Left cardiac atrium (tissue), 4 donors: ENCODE measurements at places on chromosomes 4 and X. TPM values are rescaled to one million over a fixed set of nuclear protein-coding genes. Genes with fewer than 3 reads are reported as not detected.

Gene MAP7D3
- 12.5 TPM for total RNA-seq

Gene IL3RA
- total RNA-seq: 9.9 TPM

Gene HPGD
- total RNA-seq: 2.3 TPM

Gene ARR3
- not detected for total RNA-seq

Gene PRICKLE3
- total RNA-seq: 14.8 TPM

Gene CTSO
- 10.2 TPM for total RNA-seq

Gene ARX
- total RNA-seq: not detected

Gene DMRTC1B
- total RNA-seq: not detected

Gene DACH2
- not detected for total RNA-seq

Gene FAM47A
- not detected for total RNA-seq

GRCh38 chrX:136710325-136710951, 62.5 kb downstream of the CD40LG start:
- DNase-seq: no peak

- no peak for DNase-seq
Observed at GRCh38 chrX:153688911-153689590, 1.3 kb downstream of the SLC6A8 start.

- no peak for DNase-seq
Observed at GRCh38 chrX:54248309-54248708, 65.3 kb upstream of the FAM120C start.

- no peak for DNase-seq
Observed at GRCh38 chr4:56603297-56603696, 77.8 kb downstream of the HOPX start.

GRCh38 chr4:113057891-113058290, 8.4 kb downstream of the ANK2 start:
- no peak for DNase-seq

DNA sequence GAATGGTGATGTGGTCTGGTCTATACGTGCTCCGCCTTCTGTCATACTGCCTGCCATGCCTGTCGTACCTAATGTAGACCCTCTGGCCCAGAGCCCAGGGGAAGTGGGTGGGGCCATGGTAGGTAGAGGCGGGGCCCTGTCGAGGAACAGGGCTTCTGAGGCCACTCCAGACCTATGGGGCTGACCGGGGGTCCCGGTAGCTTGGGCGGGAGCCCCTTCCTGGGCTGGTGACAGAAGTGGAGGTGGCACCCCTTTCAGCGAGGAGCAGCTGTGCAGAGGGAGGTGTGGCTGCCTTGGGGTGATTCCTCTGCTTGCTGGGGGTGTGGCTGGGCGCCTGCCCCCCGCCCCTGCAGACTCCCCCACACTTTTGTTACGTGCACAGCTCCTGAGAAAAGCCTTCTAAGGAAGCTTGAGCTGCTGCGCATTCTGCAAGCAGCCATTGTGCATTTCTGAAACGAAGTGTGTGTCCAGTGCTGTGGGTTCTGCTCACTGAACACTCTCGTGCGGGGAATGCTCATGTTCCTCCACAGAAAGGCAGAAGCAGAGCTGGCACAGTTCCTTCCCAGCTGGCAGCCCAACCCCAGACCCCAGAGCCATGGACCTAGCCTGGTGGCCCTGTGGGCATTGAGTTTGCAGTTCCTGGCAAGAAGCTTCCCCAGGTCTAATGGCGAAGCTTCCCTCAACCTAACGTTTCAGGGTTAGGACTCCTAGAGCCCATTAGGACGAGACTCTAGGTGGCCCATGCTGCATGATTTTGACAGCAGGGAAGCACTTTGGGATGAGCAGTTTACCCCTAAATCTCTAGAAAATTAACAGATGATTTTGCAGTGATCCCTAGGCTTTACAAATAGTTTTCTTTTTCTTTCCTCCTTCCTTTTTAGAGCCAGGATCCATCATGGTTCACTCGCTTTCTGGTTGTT, 72.7 kb upstream of the HGFAC start:
- no peak for DNase-seq

GRCh38 chr4:143784567-143784966, 84.1 kb upstream of the FREM3 start:
- no peak for DNase-seq

DNA sequence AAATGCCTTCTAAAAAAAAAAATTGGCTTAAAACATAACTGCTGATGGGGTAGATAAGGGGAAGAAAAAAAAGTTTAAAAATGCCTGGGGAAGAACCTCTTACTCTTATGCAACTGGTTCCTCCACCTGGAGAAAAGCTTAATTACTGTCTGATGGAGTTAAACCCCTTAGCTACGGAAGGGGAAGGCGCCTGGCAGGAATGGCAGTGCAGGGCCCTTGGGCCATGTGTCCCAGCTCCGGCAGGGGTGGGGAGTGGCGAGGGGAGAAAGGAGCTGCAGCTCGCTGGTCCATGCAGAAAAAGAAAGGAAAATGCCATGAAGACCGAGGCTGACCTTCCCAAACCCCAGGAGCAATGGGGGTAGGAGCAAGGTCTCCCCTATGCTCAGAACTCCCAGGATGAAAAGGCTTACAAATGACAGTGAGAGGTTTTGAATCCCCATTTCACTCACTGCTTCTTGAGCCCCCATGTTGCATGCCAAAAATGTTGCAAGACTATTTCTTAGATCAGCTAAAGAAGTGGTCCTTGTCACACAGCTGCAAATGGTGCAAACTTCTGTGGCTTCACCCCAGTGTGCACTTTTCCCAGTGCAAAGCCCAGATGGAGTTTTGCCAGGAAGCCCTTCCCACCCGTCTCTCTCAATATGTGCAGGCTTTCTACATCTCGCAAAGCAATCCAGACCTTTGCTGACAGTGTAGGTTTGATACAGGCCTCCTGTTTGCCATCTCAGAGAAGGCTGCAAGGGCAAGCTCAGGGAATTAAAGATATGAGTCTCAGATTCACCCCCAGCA, 204.8 kb upstream of the CT83 start:
- no peak for DNase-seq
